Progenitor cell of endocrine pancreas (in vitro differentiated cells): ENCODE measurements at places on chromosomes 12 and 14.

- DNase-seq, result no peak
These were observed 5.3 kb downstream of the CHGA start for GRCh38 chr14:92928258-92928629.

DNA sequence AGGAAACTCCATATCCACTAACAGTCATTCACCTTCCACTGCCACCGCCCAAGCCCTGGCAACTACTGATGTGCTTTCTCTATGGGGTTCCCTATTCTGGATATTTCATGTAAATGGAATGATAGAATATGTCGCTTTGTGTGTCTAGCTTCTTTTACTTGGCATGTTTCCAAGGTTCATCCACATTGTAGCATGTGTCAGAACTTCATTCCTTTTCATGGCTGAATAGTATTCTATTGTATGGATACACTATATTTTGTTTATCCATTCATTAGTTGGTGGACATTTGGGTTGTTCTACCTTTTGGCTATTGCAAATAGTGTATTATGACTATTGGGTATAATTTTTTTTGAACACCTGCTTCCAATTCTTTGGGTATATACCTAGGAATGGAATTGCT is 8.6 kb downstream of the POU6F1 start:
- DNase-seq, result no peak

GRCh38 chr12:33634544-33634943 is 194.9 kb upstream of the SYT10 start:
- no peak for DNase-seq

DNA sequence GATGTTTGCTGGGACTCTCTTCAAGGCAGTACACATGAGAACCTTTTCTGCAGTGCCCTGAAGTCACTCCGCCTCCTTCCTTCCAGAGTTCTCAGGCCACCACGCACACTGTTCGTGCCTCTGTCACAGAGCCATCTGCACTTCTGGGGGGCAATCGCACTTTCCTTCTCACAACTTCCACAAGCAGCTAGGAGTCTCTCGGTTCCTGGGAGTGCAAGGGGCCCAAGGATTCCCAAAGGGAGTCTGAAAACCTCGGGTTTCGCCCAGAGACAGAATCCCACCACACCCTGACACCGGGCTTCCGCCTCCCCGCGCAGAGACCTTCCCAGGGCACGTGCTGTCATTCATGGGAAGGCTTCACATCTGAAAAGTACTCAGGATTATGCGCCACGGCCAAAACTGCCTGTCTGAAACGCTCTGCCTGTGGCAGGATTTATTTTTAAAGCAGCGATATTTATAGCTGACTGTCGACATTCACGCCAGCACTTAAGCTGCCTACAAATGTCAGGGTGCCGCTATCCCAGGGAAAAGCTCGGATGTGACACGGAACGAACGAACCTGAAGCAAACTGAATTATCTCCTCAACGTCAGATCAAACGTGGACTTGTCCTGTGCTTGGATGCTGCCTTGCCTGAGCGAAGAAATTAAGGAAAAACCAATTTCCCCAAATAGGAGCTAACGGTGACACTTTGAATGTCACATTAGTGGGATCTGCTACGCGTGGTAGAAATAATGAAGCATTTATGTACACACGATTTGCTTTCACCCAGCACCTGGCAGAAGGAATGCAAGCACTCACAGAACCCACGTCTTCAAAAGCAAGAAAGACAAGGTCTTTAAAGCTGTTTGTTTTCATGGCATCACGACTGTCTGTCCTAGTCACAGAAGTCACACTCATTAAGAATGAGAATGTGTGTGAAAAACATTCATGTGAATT is 154.0 kb downstream of the PIWIL1 start:
- no peak for DNase-seq

DNA sequence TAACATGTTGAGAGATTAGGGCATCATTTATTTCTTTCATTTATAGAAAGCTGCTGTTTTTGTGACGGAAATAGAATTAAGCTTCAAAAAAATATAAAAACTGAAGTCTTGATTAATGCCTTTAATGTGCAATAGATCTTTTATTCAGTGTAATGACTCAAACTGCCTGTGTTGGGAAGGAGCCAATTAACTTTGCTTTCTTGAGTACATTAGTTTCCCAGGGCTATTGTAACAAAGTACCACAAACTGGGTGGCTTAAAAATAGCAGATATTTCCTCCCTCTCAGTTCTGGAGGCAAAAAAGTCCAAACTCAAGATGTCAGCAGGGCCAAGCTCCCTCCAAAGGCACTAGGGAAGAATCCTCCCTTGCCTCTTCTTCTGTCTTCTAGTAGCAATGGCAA is 36.6 kb downstream of the EID3 start:
- DNase-seq, result no peak

- DNase-seq, result no peak
These were observed 136.7 kb upstream of the LRIG3 start for GRCh38 chr12:59056966-59057365.

DNA sequence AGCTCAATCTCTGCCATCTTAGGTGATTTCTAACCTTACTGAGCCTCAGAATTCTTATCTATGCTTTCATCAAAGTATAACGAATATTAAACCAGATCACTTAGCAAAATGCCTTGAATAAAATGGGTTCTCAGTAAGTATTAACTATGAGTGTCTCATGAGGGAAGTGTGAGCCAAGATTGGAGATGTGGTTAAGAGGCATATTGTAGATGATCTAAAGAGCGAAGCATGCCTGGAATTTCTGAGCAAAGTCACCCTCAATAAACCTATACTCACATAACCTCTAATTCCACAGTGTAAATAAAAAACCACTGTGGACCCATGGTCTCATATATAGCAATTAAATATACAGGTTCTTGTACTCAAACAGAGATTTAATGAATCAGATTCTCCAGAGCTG is 193.1 kb upstream of the FSCB start:
- DNase-seq, result no peak
